Stomach (tissue), 19 donors: ENCODE measurements at places on chromosomes 4 and X. TPM values are rescaled to one million over a fixed set of nuclear protein-coding genes. Genes with fewer than 3 reads are reported as not detected.
A peak's percentile ranks its signal among the peaks of the same experiment; 100 is the strongest.

The DKK2 gene
- not detected for total RNA-seq

The MAGEB17 gene
- not detected for total RNA-seq

The POLN gene
- 0.29 TPM for total RNA-seq

The PHF8 gene
- total RNA-seq, result 65.2 TPM

The SLITRK4 gene
- total RNA-seq, result 0.29 TPM

The MAGEA2 gene
- total RNA-seq, result not detected

The SLBP gene
- 163 TPM for total RNA-seq

The RAB39B gene
- under 0.01 TPM for total RNA-seq

The CLCN5 gene
- 1.2 TPM for total RNA-seq

The DLG3 gene
- 35.3 TPM for total RNA-seq

The VCX gene
- not detected for total RNA-seq

The LEF1 gene
- 11.0 TPM for total RNA-seq

DNA sequence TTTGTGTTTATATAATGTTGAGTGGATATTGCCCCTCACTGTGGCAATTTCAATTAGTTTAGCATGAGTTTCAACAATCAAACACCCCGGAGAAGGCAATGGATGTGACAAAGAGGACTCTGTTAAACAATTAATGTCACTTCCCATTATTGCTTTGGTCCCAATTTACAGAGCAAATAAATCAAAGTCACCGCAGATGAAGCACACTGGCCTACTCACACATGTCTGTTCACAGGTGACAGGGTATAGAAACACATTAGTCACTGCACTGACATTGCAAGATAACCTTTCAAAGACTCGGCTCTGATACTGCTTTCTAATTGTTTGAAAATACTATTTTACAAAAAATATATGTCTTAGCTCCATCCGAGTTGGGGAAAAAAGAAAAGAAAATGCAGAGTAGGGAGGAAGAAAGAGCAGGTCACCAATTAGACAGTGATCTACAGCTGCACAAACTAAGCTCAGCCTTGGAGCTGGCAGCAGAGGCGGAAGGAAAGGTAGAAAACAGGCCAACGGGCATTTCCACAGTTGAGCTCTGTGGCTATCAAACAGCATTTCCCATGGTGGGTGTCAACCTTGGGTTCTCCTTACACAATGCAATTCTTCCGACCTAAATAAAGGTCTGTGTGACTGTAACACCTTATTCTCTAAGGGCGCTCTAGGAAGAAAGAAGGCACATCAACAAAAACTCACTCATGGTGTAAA lies 53.9 kb downstream of the PPARGC1A start:
- H3K27ac ChIP-seq, result no peak overlapping the region
- no peaks in the 10 kb centered on the region for H3K27me3 ChIP-seq
- DNase-seq, result no peak
- no peaks in the 10 kb centered on the region for H3K4me1 ChIP-seq

DNA sequence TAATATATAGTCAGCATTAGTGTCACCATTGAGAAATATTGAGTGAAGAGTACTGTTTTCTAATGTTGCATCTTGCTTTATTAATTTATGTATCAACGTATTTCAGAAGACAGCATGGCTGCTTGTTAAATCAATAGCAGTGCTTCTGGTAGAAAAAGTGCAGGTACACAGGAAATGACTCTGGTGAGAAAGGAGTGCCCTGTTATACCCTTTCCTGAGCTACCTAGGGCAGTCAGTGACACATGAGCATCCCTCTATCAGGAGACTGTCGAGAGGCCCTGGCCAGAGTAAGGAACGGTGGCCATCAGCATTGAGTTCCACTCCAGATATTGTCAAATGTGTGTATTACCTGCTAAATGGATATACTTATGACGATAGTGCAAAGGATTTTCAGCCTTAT lies 42.1 kb downstream of the SCML1 start:
- DNase-seq, result no peak
- no peaks in the 10 kb centered on the region for H3K4me1 ChIP-seq
- H3K27ac ChIP-seq, result no peak overlapping the region
- no peaks in the 10 kb centered on the region for H3K27me3 ChIP-seq
- H3K36me3 ChIP-seq, result no peaks in the 10 kb centered on the region

GRCh38 chrX:40827331-40827730 lies 92.0 kb upstream of the MED14 start:
- no peak for DNase-seq
- no peaks in the 10 kb centered on the region for H3K27me3 ChIP-seq
- H3K4me3 ChIP-seq, result no peak overlapping the region
- H3K4me1 ChIP-seq, result no peaks in the 10 kb centered on the region
- H3K27ac ChIP-seq, result no peak overlapping the region
- H3K36me3 ChIP-seq, result no peaks in the 10 kb centered on the region

GRCh38 chr4:27846951-27847350 lies 986.3 kb downstream of the STIM2 start:
- H3K4me3 ChIP-seq, result no peak overlapping the region
- H3K4me1 ChIP-seq, result no peaks in the 10 kb centered on the region
- H3K27me3 ChIP-seq, result no peaks in the 10 kb centered on the region
- H3K27ac ChIP-seq, result no peak overlapping the region
- no peaks in the 10 kb centered on the region for H3K36me3 ChIP-seq
- DNase-seq, result no peak

DNA sequence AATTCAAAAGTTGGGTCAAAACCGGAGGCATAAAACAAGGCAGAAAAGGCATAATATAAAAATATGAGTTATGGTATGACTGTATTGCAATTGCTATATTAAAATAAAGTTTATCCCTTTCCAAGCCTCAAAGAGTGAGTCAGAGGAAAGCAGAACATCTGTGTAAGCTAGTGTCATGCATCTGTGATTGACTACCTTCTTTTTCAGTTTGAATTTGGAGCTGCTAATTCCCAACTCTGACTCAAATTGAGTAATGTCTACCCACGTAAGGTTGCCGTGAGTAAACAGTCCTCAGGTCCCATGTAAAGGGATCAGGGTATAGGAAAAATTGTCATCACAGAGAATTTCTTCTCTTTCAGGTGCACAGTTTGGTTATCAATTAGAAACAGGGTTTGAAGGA lies 6.5 kb upstream of the SLITRK4 start:
- no peaks in the 10 kb centered on the region for H3K36me3 ChIP-seq
- no peaks in the 10 kb centered on the region for H3K4me1 ChIP-seq
- H3K27me3 ChIP-seq, result no peaks in the 10 kb centered on the region
- no peak overlapping the region for H3K4me3 ChIP-seq

GRCh38 chr4:141425124-141425523 lies 204.4 kb downstream of the ZNF330 start:
- no peak overlapping the region for H3K4me3 ChIP-seq
- no peaks in the 10 kb centered on the region for H3K27me3 ChIP-seq
- DNase-seq, result no peak
- no peak overlapping the region for H3K27ac ChIP-seq

- no peak overlapping the region for H3K4me3 ChIP-seq
- DNase-seq, result no peak
- H3K27me3 ChIP-seq, result no peaks in the 10 kb centered on the region
- H3K27ac ChIP-seq, result no peak overlapping the region
- H3K36me3 ChIP-seq, result no peaks in the 10 kb centered on the region
- H3K4me1 ChIP-seq, result peaks cover 56% of the 10 kb centered on the region
Measured at GRCh38 chr4:159143687-159144086, 40.8 kb downstream of the RAPGEF2 start.

- no peak overlapping the region for H3K27ac ChIP-seq
- no peak overlapping the region for H3K4me3 ChIP-seq
- DNase-seq, result no peak
- no peaks in the 10 kb centered on the region for H3K27me3 ChIP-seq
- no peaks in the 10 kb centered on the region for H3K36me3 ChIP-seq
- no peaks in the 10 kb centered on the region for H3K4me1 ChIP-seq
Measured at GRCh38 chrX:47585273-47585672, 3.0 kb downstream of the TIMP1 start.

DNA sequence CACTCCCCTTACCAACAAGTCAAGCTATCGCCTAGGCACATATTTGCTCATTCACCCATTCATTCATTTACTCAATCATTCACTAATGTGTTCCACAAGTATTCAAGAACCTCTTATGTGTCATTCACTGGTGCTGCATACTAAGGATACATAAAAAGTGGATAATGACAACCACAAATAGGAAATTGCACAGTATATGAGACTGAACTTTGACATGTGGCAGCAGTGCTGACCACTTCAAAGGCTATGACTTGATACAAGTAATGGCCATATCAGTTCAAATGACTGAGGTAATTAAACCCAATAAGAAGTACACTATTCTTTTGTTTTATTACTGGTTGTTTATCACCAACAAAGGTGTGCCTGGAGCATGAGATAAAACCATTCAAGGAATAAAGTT lies 282.5 kb downstream of the KLHL13 start:
- H3K27me3 ChIP-seq, result no peaks in the 10 kb centered on the region
- no peaks in the 10 kb centered on the region for H3K36me3 ChIP-seq
- no peak overlapping the region for H3K4me3 ChIP-seq
- H3K4me1 ChIP-seq, result no peaks in the 10 kb centered on the region
- no peak overlapping the region for H3K27ac ChIP-seq

GRCh38 chr4:140088323-140088967 lies 65.5 kb downstream of the MAML3 start:
- H3K4me1 ChIP-seq, result peaks cover 21% of the 10 kb centered on the region
- no peaks in the 10 kb centered on the region for H3K36me3 ChIP-seq
- no peaks in the 10 kb centered on the region for H3K27me3 ChIP-seq
- DNase-seq, result no peak
- H3K4me3 ChIP-seq, result no peak overlapping the region

DNA sequence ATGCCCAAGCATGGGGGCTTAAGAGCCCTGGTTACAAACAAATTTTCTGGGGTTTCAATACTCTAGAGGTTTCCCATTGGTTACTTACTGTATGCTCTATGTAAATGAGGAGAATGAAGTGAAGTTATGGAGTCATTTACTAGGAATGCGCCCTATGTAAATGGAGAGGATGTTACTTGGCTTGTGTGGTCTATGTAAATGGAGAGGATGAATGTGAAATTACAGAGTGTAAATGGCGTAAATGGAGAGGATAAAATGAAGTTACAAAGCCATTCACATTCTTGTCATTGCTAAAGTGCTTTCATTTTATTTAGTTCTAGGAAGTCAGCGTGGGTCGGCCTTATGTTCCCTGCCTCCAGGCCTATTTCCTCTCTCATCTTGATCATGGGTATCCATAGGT lies 810.5 kb upstream of the ADGRL3 start:
- no peaks in the 10 kb centered on the region for H3K27me3 ChIP-seq
- H3K4me3 ChIP-seq, result no peak overlapping the region
- H3K27ac ChIP-seq, result no peak overlapping the region
- no peak for DNase-seq

DNA sequence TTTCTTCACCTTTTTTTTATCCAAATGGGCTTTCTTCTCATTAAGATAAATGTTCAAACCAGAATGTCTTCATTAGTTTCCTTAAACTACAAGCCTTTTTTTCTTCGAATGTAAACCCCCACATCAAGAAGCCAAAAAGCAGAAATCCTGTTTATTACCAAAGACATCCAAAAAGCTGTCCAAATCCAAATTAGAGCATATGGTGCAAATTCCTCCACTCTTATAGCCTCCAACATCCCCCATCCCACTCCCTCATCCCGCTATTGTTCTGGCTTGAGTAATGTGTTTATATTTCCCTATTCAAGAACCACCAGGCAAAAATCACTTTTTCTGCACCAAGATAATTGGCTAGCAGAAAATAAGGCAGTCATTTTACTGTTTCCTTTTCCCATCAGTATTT lies 315.1 kb upstream of the ADGRL3 start:
- H3K4me1 ChIP-seq, result no peaks in the 10 kb centered on the region
- no peak overlapping the region for H3K4me3 ChIP-seq
- no peak overlapping the region for H3K27ac ChIP-seq
- peak; percentile 60 for DNase-seq

- no peak overlapping the region for H3K27ac ChIP-seq
- no peak for DNase-seq
- no peak overlapping the region for H3K4me3 ChIP-seq
- H3K36me3 ChIP-seq, result no peaks in the 10 kb centered on the region
- no peaks in the 10 kb centered on the region for H3K27me3 ChIP-seq
Measured at GRCh38 chrX:147403040-147403439, 508.7 kb upstream of the FMR1 start.

GRCh38 chr4:101345596-101346350 lies 1.6 kb downstream of the PPP3CA start:
- peak overlapping the region; percentile 83 for H3K4me3 ChIP-seq
- H3K27me3 ChIP-seq, result no peaks in the 10 kb centered on the region
- H3K27ac ChIP-seq, result peak overlapping the region; percentile 97
- H3K4me1 ChIP-seq, result peaks cover 50% of the 10 kb centered on the region

GRCh38 chr4:107153228-107153627 lies 117.1 kb upstream of the DKK2 start:
- no peaks in the 10 kb centered on the region for H3K4me1 ChIP-seq
- no peak overlapping the region for H3K4me3 ChIP-seq
- H3K27me3 ChIP-seq, result no peaks in the 10 kb centered on the region
- no peaks in the 10 kb centered on the region for H3K36me3 ChIP-seq
- DNase-seq, result no peak
- H3K27ac ChIP-seq, result no peak overlapping the region
